ENCODE measurements at places on chromosomes 4 and X.

- no peak for DNase-seq
Measured at GRCh38 chrX:46587158-46587557, 13.6 kb downstream of the CHST7 start.

DNA sequence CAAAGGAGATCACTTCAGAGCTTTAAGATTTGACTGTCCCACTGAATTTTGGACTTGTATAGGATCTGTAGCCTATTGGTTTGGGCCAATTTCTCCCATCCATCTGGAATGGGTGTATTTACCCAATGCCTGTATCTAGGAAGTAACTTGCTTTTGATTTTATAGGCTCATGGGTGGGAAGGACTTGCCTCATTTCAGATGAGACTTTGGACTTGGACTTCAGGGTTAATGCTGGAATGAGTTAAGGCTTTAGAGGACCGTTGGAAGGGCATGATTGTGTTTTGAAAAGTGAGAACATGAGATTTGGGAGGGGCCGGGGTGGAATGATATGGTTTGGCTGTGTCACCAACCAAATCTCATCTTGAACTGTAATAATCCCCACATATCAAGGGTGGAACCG is 73.8 kb downstream of the ZNF518B start:
- DNase-seq: no peak

DNA sequence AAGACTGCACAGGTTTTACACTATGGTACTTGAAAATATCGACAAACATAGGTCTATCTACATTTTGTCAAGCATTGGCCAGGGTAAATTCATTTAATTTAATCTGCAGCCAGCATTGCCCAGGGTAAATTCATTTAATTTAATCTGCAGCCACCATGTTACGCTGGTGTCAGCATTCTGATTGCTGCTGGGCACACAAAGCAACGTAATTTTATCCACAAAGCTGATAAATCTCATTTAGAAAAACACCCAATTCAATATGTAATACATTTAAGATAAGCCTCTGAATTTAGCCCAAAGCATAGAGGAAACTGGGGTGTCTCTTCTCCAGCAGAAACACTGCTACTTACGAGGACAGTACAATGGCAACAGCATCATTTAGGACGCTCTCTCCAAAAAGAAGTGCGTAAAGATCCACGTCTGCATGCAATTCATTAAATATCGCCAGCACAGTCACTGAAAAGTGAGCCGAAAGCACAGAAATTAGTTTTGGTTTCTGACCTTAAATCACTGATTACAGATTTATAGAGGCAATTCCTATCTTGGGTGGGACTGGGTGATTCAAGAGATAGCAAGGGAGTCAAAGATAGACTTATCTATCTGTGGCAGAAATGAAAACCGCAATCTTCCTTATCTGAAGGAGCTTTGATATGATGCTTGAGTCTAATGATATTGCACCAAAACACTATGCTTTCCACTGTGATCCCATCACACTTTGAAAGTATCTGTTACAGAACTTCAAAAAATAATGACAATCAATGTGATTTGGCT is 88.8 kb downstream of the CHST7 start:
- DNase-seq: no peak

GRCh38 chr4:62591756-62592155 is 1391.6 kb downstream of the ADGRL3 start:
- no peak for DNase-seq

DNA sequence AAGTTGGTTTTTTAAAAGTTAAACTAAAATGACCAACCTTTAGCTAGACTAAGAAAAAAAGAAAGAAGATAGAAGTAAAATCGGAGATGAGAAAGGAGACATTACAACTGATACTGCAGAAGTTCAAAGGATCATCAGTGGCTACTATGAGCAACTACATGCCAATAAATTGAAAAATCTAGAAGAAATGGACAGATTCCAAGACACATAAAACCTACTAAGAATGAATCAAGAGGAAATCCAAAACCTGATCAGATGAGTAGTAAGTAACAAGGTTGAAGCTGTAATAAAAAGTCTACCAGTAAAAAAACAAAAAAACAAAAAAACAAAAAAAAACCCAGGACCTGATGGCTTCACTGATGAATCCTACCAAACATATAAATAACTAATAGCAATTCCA is 16.1 kb downstream of the IQCM start:
- no peak for DNase-seq

- DNase-seq: no peak
Measured at GRCh38 chr4:73661646-73662119, 41.4 kb upstream of the RASSF6 start.

DNA sequence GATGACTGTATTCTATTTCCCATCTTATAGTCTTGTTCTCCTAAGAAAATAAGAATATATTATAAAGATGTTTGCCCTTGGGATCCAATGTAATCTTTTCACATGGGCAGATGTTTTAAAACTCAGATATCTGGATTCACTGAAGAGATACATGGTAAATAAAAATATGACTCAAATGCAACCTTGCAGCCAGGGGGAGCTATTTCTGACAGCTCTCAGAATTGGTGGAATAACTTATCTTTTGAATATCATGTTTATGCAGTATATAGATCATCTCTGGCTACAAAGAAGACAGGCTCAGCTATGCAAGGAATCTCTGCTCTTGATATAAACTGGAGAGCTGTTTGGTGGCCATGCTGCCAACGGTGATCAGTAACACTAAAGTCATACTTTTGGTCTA is 274.7 kb downstream of the GLUD2 start:
- no peak for DNase-seq

DNA sequence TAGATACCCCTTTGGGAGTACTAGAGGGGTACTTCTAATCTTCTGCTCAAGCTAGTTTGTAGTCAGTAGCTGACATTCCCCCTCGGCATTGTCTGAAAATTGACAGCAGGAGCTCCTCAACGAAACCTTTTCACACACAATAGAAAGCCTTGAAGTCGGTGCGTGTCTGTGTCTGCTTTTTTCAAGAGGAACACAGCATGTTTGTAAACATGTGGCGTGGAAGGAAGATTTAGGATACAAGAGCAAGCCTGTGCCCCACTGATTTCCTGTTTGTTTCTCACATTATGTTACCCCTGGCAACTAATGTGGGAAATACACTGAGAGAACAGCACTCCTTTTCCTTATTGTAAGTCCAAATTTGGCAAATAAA is 252.6 kb downstream of the ANKRD50 start:
- no peak for DNase-seq

GRCh38 chr4:83862471-83862870 is 326.6 kb downstream of the GPAT3 start:
- DNase-seq: no peak

DNA sequence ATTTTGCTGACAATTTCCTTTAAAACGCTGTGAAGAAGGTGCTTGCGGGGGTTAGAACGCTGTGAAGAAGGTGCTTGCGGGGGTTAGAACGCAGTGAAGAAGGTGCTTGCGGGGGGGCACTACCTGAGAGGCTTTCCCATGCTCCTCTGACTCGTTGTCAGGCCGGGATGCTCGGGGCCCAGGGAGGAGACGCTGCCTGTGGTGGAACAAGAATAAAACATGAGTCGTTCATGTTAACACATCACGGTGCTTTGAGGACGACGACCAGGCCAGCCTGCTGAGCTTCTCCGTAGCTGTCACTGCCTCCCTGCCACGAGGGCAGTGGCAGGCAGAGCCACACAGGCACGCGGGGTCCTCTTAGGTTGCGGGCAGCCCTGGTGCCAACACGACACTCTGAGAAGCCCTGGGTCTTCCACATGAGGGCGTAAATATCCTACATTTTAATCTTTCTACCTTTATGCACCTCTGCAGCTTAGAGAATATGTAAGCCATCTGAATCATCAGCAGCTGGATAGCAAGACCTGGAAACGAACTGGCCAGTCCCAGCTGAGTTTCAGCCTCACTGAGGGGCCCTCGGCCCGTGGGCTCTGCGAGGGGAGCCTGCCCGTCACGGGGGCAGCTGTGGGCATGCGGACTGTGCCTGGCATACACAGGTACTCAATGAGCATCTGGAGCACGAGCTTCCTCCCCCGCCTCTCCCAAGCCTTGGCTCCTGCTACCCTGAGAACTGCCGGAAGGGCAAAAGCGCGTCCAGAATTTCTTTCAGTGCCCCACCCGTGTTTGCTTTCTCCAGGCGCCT is 47.0 kb downstream of the FGFRL1 start:
- DNase-seq: no peak

DNA sequence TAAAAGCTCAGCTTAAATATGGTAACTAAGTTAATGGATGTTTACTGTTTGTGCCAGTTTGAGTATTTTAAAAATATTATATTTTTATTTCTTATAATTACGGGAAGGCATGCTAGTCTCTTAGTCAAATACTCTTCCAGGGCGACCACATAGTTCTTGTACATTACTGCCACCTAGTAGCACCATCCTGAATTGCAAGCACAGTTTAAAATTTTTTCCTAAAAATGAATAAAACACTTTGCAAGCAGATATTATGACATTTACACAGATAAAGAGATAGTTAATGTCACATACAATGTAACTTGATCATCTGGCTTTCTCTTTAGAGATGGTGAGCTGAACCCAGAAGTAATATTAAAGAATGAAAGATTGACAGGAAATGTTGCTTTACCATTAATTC is 11.5 kb downstream of the NDP start:
- DNase-seq: no peak

DNA sequence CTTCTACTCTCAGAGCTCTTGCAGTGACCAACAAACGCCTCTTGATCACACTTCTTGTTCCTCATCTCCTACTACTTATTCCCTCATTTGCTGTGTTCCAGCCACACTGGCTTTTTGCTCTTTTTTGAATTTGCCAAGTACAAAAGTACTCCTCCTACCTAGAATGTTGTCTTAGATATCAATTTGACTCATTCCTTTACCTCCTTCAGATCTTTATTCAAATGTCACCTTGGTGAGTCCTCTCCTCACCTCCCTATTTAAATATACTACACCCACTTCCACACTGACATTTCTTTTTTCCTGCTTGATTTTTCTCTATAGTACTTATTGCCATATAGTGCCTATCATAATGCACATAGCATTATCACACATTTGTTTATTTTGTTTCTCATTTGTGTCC is 6.2 kb upstream of the DCAF4L1 start:
- DNase-seq: no peak

- no peak for DNase-seq
Measured at GRCh38 chr4:104128850-104129213, 365.9 kb downstream of the CXXC4 start.

DNA sequence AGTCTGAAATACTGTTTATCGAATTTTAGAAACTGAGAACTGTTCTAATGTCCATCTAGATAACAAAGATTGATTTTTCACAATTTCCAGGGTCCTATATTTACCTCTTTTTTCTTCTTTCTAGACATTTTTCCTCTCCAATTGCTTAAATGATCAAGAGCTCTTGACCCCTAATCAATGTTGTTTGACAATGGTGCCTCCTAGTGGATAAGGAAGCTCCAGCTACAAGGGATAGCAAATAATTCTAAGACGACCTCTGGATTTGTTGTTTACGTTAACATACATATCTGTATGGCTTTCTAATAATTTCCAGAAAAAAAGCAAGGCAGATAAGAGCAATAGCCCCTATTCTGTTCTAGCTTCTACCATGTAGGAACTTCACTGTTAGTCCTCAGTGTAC is 35.8 kb downstream of the GPR82 start:
- DNase-seq: no peak

- no peak for DNase-seq
Measured at GRCh38 chr4:165787516-165788274, 85.3 kb upstream of the TLL1 start.

- no peak for DNase-seq
Measured at GRCh38 chrX:23364416-23364815, 29.8 kb downstream of the PTCHD1 start.

DNA sequence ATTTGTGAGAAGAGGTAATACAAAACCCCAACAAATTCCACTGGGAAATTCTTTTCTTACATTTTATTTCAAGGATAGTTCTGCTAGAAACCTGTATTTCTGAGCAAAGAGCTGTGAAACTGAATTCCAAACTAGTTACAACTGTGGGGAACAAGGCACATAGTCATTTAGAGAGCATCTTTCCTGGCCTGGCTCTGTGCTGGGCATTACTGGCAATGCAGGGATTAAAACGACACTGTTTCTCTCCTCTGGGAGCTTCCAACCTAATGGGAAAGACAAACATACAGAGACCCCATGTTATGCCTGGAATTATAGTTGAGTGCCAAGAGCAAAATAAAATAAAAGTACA is 36.5 kb downstream of the SUPT20HL1 start:
- no peak for DNase-seq

DNA sequence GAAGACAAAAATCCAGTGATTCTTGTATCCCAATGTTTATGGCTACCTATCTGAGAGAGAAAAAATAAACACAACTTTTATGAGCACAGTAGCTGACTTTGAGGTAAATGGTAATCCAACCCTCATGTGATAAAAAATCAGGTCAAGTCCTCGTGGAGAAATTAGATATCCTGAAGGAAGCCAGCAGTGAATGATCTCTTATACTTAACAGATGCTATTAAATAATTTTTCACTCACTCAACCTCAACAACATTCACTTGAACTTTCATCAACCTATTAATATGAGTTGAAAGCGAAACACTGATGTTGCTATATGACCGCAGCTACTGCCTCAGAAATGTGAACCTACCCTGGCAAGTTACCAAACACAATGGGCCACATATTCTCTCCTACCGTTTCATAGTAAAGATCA is 105.4 kb downstream of the GPC3 start:
- DNase-seq: no peak

- no peak for DNase-seq
Measured at GRCh38 chrX:23779025-23779424, 3.9 kb upstream of the SAT1 start.

- no peak for DNase-seq
Measured at GRCh38 chr4:52410971-52411370, 248.1 kb downstream of the USP46 start.

- DNase-seq: no peak
Measured at GRCh38 chr4:2850966-2851798, 7.5 kb downstream of the ADD1 start.

DNA sequence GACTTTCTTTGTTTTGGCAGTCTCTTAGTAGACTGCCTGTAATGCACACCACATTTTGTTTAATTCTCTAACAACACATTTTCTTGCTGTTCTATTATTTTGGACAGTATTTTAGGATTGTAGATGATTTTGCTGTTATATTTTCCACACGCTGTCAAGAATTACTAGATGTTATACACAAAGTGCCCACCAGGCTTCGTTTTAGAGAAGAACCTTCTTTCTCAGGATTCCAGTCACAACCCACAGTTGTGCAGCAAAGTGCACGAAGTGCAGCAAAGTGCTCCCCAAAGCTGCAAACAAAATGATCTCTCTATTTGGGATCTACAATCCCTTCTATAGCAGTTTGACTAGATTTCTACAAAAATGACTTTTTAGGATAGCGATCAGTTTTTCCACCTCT is 2.4 kb downstream of the ZNF141 start:
- DNase-seq: no peak

- no peak for DNase-seq
Measured at GRCh38 chr4:41976775-41977516, 4.6 kb upstream of the DCAF4L1 start.

Data from activated T-cell treated with anti-CD3 and anti-CD28 coated beads for 4 hours (primary cell).